ENCODE measurements at places on chromosomes 3 and 15.

- no peak for DNase-seq
Measured at GRCh38 chr3:66154444-66154861, 66.3 kb upstream of the SLC25A26 start.

- DNase-seq: no peak
Measured at GRCh38 chr3:146166826-146167225, 5.8 kb upstream of the PLOD2 start.

- DNase-seq: no peak
Measured at GRCh38 chr15:83105440-83105839, 2.0 kb upstream of the TM6SF1 start.

GRCh38 chr3:81352867-81353266 lies 408.6 kb downstream of the GBE1 start:
- no peak for DNase-seq

All from coronary artery (tissue), 2 donors.